CD4-positive, alpha-beta T cell treated with Interleukin-2 at 100 ng/mL for 4 hours (primary cell): ENCODE measurements at places on chromosomes 12 and 14.

- no peak for DNase-seq
Measured at GRCh38 chr12:52181746-52182145, 10.1 kb downstream of the KRT80 start.

GRCh38 chr14:86530457-86530856, 1000.5 kb downstream of the FLRT2 start:
- no peak for DNase-seq

DNA sequence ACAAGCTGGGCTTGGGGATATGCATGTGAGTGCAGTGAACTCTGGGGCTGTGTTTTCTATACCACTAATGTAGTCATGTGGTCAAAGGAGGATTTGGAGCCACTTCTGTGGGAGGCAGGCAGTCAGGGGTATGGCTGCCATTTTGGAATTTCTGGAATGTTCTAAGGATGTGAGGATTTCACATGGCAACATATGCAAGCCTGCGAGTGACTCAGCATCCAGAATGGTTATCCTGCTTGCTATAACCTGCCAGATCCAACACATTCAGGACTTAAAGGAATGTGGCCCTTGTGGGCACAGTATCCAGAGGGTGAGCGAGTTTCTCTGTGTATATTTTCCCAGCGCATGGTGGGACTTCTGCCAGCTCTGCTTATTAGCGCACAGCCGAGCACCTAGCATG, 249.2 kb upstream of the PWP1 start:
- no peak for DNase-seq

GRCh38 chr14:58082011-58082410, 70.0 kb downstream of the ARMH4 start:
- no peak for DNase-seq

- no peak for DNase-seq
Measured at GRCh38 chr12:31492599-31493196, 98.2 kb downstream of the DENND5B start.

DNA sequence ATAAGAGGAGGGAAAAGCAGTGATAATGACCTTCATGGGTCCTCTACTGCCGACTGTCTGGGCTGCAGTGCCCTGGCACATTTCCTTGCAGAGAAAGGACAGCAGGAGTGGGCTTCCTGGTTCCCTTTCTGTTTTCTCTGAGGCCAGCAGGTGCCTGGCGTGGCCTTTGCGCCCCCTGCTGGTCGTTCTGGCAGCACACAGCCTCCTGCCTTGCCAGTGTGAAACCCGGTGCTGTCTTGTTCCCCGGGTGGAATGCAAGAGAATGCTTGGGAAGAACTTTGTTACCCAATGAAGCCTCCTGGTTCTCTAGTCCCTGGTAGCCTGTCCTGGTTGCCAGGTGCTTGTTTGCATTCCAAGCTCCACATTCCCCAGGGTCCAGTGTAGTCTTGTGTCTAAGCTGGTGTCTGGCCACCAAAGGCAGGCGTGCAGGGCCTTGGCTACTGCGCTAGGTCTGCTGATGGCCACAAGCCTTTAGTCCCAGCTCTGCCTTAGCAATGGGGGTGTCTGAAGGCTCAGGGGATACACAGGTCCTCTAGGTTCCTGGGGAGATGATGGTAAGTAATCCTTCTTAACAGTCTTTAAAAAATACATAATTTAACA, 1392.4 kb upstream of the TMEM132C start:
- peak; percentile 58 for DNase-seq

GRCh38 chr14:63483315-63483714, 59.9 kb downstream of the PPP2R5E start:
- DNase-seq, result no peak

GRCh38 chr12:51721282-51721940, 127.1 kb downstream of the FIGNL2 start:
- DNase-seq, result peak; percentile 13

DNA sequence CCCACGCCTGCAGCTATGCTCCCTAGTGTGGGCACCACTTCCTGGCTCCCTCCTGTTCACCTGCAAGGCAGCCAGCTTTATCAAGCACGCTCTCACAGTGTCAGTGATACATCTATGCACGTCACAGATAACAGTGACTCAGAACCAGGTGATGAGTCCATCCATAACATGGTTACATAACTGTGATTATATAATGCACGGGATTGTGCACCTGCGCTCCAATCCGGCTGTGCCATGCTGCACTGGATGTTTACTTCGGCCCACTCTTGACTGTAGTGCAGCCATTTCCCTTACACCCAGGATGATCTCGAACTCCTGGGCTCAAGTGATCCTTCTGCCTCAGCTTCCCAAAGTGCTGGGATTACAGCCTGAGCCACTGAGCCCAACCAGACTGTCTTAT, 38.4 kb upstream of the CEP83 start:
- no peak for DNase-seq

DNA sequence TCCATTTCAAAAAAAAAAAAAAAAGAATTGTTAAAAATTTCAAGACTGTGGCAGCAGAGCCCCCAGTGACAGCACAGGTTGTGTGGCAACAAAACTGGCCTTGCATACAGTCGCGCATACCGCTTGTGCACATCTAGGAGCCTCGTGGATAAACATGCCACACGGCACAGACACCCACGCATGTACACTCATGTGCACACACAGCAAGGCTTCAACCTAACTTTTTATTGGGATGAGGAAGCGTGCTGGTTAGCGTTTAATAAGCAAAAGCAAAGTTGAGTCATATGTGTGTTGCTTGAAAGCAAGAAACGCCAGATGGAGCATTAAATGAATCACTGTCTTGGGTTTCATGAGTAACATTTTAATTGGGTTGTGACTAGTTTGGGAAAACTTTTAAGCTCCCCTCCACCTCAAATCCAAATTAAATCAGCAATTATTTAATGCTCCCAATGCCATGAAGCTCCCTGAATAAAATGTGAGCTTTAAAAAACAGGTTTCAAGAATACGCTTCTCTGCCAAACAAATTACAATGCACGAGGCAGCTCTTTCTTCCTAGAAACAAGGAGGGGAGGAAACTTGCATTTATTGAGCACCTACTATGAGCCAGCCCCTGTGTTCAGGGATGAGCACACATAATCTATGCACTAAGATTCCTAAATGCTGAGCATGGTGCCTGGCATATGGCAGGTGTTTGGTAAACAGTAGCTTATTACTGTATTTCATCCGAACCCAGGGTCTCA, 35.7 kb upstream of the EML1 start:
- no peak for DNase-seq

DNA sequence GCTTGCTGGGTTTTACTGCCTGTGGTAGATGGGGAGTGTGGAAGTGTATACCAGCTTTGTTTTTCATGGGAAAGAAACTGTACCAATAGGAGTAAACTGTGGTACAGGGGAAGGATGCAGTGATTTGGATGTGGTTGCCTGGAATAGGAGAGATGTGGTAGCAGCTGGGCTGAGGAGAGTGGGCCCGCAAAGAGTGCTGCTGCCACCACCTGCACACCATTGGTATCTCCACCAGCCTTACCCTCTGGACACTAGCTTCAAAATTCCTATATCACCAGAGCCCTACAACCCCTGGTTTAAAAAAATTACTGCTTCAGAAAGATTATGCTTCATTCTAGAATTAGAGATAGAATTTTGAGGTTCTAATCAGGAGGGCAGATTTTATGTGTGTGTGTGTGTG, 53.6 kb downstream of the AKAP6 start:
- no peak for DNase-seq

DNA sequence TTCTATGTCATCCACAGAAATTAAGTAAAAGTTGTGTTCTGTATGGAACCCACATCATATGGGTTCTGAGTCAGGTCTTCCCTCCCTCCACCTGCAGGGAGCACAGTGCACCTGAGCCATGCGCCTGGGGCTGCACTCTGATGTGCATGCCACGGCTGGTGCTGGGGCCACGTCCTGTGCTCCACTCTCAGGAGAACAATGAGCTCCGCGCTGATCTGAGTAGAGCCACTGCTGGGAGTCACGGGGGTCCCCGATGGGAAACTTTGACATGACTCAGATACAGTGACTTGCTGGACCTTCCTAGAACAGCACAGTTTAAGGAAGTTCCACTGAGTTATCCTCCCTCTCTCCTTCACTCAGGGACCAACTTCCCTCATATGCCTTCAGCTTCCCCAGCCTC, 683.4 kb downstream of the TMEM121 start:
- peak; percentile 24 for DNase-seq

GRCh38 chr12:6332459-6332858, 9.4 kb downstream of the TNFRSF1A start:
- peak; percentile 33 for DNase-seq

DNA sequence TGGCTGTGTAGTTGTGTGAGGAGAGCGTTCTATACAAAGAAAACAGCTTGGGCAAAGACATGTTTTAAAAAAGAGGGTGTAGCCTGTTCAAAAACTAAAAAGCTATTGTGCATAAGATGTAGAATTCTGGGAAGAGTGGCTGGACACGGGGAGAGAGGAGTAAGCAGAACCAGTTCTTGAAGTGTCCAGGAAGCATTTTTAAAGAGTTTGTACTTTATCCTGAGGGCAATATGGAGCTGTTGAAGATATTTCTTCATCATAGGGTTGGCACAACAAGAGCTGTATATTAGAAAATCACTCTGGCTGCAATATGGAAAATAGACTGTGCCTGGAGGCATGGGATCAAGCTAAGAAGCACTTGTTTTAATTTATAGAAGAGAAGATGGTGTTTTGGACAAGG, 458.9 kb upstream of the LMO3 start:
- no peak for DNase-seq

DNA sequence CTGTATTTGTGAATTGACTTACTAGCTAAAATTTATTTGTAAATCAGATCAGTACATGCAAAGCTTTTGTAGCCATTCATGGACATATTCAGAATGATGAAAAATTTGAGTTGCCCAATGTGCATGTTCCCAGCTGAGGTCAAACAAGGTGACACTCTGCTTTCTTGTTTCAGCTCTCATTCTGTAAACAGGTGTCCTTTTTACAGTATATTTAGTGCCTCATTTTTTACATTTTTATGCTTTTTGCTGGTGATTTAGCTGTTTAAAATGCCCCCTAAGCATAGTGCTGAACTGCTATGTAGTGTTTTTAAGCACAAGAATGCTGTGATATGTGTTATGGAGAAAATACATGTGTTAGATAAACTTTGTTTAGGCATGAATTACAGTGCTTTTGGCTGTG, 76.3 kb downstream of the MIA2 start:
- DNase-seq, result no peak

DNA sequence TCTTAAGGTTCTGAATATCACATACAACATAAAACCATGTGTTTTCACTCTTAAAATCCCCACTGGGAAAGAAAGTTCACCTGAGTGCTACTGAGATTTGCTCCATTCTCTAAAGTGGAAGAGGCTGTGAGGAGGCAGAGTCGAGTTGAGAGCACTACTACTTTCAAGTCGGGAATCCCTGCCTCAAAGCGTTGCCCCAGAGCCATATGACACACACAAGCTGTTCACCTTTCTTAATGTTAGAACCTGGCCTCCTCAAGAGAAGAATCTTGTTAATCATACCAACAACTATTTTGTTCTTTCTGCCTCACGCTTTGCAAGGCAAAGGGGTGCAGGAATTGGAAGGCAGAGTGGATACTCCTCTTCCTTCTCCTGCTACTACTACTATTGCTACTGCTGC, 149.7 kb upstream of the DAAM1 start:
- no peak for DNase-seq

- no peak for DNase-seq
Measured at GRCh38 chr12:89622115-89622514, 86.5 kb downstream of the ATP2B1 start.

GRCh38 chr12:43621262-43621661, 69.3 kb upstream of the ADAMTS20 start:
- no peak for DNase-seq

DNA sequence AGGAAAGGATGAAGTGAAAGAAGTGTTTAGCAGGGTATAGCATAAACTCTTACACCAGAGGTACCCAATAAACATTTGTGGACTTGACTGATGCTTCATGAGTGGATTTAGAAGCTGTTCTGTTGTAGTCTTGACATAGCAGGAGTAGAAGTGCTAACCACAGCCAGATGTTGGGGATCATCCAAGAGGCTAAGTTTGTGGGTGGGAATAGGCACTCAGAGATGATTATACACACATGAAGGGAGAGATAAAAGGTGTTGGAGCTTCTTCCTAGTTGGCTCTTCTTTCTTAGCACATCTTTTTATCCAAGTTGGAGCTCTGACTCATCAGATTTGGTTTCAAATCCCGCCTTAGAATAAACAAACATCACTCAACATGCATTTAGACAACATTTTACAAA, 166.7 kb upstream of the E2F7 start:
- no peak for DNase-seq

DNA sequence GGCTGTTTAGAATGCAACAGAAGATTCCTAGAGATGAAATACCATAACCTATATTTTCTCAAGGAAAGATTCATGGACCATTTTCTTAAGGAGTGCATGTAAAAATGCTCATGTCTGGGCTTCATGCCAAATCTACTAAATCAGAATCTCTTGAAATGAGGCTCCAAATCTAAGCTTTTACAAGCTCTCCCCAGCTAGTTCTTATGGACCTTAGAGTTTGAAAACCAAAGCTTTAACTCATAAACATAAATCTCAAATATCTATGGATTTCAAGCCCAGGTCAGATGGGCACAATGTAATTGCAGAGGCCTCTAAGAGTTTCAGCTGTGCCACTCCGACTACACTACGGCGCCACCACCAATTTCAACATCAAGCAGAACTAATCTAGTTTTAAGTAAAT, 117.3 kb upstream of the CAND1 start:
- DNase-seq, result no peak

DNA sequence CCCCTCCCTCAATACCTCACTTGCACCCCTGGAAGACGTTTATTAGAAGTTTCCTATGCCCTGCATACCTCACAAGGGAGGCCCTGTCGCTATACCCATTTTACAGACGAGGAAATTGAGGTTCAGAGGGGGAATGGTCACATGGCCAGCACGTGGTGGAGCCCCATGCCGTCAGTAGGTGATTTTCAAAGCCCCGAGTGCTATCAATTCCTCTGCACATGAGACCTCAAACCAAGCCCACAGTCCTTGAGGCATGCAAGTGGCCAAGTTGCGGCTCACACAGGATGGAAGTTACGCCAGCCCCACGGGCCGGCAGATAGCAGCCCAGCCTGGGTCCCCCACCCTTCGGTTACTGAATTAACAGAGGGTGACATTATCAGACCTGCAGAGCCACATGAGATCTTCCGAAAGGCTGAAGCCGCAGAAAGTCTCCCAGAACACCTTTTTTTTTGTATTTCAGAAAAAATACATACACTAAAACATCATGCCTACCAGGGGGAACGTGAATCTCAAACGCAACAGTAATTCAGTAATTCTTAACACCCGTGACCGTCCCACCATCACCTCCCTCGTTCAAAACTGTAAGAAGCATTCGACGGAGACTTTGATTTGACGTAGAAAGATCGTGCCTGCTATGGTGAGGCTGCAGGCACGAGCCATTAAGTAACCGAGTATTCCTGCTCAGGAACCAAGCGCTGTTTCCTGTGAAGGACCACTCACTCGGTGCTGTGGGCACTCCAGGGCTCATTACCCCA, 129.0 kb downstream of the RFLNA start:
- DNase-seq, result peak; percentile 11

- DNase-seq, result no peak
Measured at GRCh38 chr12:65510584-65511050, 232.1 kb downstream of the MSRB3 start.

DNA sequence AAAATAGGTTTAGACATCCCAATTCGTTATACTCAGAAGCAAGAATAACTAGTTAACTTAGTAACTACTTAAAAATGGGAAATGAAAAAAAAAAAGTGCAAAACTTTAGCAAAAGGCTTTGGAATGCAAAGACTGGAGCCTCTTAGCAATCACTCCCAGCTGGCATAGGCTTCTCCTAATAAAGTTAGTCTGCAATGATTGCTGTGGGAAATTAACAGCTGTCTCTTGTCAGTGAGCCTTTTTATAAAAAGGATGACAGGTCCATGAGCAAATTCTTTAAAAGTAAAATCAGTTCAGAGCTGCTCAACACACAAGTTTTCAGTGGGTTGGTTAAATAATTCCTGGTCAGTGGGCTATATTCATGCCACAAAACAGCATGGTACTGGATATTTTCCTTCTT, 7.4 kb upstream of the SYCP3 start:
- DNase-seq, result no peak
